ENCODE measurements at places on chromosomes 1 and 21. TPM values are rescaled to one million over a fixed set of nuclear protein-coding genes. Genes with fewer than 3 reads are reported as not detected.

Gene COL9A2
- total RNA-seq, result 0.43 TPM

GRCh38 chr1:16153096-16153998 lies 2.5 kb downstream of the EPHA2 start:
- DNase-seq, result no peak

DNA sequence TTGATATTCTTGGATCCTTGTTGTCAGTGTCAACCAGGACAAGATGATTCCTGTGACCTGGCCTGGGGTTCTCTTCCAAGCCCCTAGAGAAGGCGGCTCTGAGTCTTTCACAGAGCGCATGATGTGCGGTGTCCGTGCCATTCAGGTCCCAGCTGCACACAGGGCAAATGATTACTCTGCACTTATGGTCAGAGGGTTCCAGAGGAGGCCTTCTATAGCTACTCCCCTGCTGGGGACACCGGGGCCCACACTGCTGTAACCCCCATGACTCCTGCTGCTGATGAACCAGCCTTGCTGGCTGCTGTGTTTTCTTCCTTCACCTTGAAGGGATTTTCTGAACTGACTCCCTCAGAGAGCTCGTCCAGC lies 1.5 kb downstream of the PTGFRN start:
- no peak for DNase-seq

DNA sequence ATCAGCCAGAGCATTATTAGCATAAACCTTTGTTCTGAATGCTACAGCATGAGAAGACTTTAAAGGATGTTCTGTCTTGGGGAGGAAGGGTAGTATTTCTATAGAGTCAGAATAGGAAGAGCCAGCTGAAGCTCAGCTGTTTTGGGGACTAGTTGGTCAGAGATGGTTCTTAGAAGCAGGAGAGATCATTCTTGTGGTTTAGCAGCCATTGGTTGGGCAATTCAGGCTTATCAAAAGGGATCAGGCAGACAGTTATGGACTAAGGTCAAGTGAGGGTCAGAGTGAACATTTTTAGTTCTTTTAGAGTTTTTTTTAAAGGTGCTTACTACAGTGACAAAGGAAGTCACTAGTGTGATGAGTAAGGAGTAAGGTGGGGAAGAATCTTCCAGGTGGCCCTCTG lies 245.5 kb downstream of the RPS6KC1 start:
- DNase-seq, result no peak

DNA sequence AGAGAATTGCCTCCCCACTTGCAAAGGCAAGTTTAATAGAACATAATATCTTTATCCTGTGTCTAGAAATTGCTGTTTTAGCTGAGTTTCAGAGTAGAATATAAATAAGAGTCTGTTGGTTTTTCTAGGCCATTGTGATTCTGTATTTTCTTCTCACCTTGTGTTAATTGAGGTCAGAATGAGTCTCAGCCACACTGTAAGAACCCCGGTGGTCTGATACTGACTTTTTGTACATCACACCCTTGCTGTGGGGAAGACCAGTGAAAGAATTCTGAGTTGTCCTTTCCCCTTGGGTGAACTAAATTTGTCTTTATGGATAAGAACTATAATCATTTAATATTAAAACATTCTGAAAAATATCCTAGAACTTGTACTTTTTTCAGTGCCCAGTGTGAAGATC lies 6.8 kb downstream of the HIPK1 start:
- no peak for DNase-seq

DNA sequence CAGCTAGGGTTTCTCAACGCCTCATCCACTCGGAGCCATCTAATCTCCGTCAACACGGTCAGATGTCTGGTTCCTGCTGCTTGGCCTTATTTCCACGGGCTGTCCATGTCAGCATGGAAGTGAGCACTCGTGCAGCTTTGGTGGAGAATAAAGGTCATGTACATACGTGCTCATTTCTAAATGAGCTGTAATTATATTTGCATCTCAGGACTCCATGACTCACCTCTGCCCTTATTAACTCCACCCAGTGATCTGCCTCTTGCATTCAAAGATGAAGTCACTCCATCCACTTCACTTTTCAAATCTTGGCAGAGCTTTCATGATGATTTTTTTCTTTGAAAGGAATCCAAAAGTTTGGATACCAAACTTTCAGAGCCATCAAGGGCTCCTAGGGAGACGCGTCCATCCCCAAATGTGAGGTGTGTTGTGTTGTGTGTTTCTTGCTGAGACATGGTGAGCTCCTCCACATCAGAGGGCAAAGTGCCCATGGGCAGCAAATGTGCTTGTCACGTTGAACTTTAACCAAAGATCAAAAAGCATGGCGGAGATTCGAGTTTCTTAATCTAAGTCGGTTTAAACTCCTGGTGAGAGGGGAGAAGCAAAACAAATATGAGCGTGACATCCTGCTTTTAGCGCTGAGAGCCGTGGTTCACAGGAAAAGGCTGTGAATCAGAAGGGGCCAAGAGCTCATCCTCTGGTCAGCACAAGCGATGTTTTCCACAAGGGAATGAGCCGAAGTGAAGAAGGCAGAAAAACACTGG lies 68.6 kb upstream of the ERRFI1 start:
- peak; percentile 80 for DNase-seq

Gene OR2L13
- not detected for total RNA-seq

- DNase-seq, result no peak
Measured at GRCh38 chr1:212471891-212472675, 39.4 kb downstream of the NENF start.

- no peak for DNase-seq
Measured at GRCh38 chr1:6392809-6393399, 663 bp downstream of the ACOT7 start.

DNA sequence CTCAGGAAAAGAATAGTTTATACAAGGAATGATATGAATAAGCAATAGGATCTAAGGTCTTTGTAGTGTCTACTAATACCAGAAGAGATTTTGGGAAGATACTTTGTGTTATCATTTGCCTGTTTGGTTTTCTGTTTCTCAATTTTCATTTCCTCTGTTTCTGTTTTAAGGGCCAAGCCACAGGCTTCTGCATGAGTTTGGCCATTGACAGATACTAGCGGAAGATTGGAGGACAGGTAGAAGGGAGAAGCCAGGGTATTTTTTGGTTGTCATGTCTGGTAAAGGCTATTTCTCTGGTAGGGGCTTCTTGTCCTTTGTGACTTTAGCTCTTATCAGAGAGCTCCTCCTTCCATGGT lies 51.4 kb downstream of the HS2ST1 start:
- DNase-seq, result no peak

- DNase-seq, result no peak
Measured at GRCh38 chr1:98336472-98337083, 324.9 kb upstream of the SNX7 start.

- DNase-seq, result peak; percentile 68
Measured at GRCh38 chr1:6273380-6273891, 12.5 kb upstream of the GPR153 start.

All from HT1080 (cell line).